ENCODE measurements at places on chromosomes 16 and 17. TPM values are rescaled to one million over a fixed set of nuclear protein-coding genes. Genes with fewer than 3 reads are reported as not detected.

Gene PRR15L
- total RNA-seq: not detected

Gene TRIM72
- 0.27 TPM for total RNA-seq

Gene LRRC75A
- 5.7 TPM for total RNA-seq

Gene MAPT
- total RNA-seq: 7.1 TPM

Gene TP53TG3
- not detected for total RNA-seq

Gene SPECC1
- total RNA-seq: 10.9 TPM

Gene FN3K
- 3.3 TPM for total RNA-seq

GRCh38 chr17:32490101-32490482, 3.3 kb downstream of the CDK5R1 start:
- DNase-seq: no peak

GRCh38 chr16:27318392-27319256, 4.8 kb downstream of the IL4R start:
- DNase-seq: peak; percentile 77

GRCh38 chr17:49881054-49881402, 33.2 kb upstream of the TAC4 start:
- no peak for DNase-seq

DNA sequence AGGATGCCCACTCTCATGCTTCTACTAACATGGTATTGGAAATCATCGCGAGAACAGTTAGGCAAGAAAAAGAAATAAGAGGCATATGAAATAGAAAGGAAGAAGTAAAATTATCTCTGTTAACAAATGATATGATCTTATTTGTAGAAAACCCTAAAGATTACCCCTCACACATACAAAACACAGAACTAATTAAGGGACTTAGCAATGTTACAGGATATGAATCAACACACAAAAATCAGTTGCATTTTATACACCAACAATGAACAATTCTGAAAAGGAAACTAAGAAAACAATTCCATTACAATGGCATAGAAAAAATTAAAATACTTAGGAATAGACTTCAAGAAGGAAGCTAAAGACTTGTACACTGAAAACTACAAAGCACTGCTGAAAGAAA, 2.7 kb upstream of the CAPNS2 start:
- no peak for DNase-seq

DNA sequence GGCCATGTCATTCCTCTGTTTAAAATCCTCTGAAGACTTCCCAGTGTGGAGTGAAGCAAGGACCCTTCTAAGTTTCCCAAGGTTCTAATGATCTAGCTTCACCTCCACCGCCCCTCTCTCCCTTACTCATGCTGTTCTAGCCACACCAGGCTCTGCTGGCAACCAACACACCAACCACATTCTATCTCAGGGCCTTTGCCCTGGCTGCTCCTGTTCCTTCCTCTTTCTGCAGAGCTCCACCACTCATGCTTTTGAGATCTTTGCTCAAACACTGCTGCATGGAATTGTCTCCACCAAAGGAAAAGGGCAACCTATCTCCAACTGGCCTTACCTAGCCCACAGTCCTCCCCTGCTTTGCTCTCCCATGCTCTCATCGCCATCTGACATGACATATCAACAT, 128.7 kb downstream of the XYLT1 start:
- no peak for DNase-seq

DNA sequence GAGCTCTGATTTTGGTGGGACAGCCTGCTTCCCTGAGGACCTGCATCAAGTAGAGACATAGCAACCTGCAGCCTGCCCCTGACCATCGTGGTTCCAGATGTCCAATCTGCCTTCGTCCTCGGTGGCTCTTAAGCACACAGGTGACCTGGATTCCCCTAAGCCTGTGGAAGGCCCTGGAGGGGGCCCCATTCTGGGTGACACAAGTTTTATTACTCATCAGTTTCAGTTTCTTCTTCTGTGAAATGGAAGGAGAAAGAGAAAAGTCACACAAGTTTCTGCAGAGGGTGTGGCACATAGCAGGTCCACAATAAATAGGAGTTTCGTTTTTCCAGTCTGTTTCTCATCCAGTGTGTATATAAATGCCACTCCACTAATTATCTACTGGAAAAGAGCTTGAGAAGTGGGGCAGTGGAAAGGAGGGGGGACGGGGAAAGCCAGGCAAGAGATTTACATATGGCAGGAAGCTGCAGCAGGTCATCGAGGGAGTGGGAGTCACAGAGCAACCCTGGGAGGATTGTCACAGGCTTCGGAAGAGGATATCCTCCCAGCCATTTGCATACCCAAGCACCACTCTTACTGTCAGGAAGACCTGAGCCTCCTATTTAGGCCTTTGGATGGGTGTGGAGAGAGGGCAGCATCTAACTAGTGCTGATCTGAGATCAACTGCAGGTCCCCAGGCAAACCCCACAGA, 10.0 kb upstream of the NOS2 start:
- no peak for DNase-seq

GRCh38 chr17:61396586-61397085, 3.0 kb upstream of the TBX2 start:
- no peak for DNase-seq

DNA sequence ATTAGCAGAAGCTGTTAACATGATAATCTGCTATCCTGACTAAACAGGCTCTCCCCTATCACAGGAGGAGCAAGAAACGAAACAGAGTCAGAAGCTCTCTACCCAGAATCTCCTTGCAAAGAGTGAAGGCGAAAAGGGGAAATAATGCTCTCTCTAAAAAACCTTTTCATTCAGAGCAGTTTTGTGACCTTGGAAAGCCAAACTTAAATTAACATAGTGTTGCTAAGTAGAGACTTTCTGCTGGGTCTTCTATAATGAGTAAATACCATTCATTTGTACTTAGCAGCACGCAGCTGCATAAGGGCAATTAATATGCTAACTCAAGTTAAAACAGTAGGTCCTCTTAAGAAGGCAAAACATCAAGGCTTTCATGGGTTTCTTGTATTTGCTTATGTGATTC, 101.7 kb upstream of the GPR139 start:
- DNase-seq: no peak

GRCh38 chr17:32100971-32101631, 41.2 kb upstream of the RHOT1 start:
- no peak for DNase-seq

DNA sequence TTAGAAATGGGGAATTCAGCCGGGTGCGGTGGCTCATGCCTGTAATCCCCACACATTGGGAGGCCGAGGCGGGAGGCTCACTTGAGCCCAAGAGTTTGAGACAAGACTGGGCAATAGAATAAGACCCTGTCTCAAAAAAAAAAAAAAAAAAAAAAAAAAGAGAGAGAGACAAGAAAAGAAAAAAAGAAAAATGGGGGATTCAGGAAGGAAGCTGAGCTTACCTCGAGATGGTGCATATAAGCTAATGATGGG, 150.8 kb upstream of the RPH3AL start:
- no peak for DNase-seq

GRCh38 chr17:76307966-76308338, at the start of gene QRICH2:
Gene QRICH2, minus strand, starts transcription at chr17:76308276. Its CDS starts 278 bp downstream, at chr17:76307998.
- peak; percentile 59 for DNase-seq

- DNase-seq: no peak
Measured at GRCh38 chr17:58686980-58687379, 4.9 kb downstream of the TEX14 start.

GRCh38 chr16:69084289-69084688, 21.2 kb upstream of the HAS3 start:
- DNase-seq: no peak

DNA sequence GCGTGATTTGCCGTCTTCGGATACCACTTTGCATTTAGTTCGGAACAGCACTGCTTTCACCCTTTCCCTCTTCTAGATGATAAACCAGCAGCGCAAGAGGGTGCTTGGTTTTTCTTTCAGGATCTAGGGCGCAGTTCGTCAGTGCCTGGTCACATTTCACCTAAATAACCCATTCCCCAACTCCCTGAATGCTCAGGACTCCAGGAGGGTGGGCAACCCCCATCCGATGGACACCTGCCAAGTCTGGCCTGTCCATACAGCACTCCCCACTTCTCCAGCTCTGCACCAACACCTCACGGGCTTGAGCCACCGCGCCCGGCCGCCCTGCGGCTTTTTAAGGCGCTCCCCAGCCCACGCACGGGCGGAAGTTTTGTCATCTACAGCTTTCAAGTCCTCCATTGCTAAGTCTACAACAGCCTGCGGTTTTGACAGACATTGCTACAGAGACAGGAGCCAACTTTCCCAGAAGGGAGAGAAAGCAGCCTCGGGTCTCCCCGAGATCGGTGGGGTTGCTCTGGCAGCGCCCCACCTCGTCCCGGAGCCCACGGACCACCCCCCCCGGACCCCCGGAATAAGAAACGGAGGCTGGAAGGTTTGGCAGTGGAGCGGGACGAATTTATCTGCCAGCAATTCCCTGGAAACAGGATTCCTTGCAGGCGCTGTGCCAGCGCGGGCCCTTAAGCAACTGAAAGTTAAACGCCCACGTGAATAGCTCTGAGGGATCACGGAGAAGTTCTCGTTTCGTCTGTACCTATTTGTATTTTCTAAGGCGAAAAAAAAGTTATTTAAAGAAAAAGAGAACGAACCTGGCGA, 38.6 kb upstream of the SLFN13 start:
- DNase-seq: peak; percentile 73

DNA sequence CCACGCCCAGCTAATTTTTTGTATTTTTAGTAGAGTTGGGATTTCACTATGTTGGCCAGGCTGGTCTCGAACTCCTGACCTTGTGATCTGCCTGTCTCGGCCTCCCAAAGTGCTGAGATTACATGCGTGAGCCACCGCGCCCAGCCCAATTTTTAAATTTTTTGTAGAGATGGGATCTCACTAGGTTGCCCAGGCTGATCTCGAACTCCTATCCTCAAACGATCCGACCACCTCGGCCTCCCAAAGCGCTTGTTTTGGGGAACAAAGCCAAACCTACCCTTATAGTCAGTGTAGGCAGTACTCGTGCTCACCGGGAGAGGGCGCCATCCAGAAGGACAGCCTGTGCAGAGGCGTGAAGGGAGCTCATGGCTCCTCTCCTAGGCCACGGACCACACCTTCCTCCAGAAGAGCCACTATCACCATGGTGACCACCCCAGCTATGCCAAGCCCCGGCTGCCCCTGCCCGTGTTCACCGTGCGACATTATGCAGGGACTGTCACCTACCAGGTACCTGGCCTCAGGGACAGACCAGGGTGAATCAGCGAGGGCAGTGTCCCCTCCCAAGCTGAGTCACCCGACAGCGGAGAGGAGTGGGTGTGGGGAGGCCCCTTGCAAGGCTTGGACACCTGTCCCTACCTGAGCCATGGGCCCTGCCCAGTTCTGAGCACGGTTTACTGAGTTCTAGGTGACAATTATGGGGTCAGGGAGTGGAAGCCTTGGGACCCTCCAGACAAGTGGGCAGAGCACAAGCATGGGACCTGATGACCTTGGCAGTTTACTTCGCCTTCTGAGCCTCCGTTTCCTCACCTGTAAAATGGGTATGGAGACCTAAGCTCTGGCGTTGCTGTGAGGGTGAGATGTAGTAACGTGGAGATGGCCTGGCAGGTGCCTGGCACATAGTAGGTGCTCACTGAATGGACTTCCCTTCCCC, 13.7 kb downstream of the MYO15B start:
- peak; percentile 64 for DNase-seq

- no peak for DNase-seq
Measured at GRCh38 chr16:6573577-6573976, 759.1 kb upstream of the RBFOX1 start.

GRCh38 chr16:70495425-70496182, 27.8 kb downstream of the COG4 start:
- DNase-seq: no peak

- no peak for DNase-seq
Measured at GRCh38 chr17:62827746-62828485, 19.8 kb upstream of the MARCHF10 start.

- DNase-seq: no peak
Measured at GRCh38 chr17:17762744-17763105, 74.1 kb downstream of the SREBF1 start.

- DNase-seq: peak; percentile 86
Measured at GRCh38 chr16:84774810-84775209, 45.0 kb upstream of the CRISPLD2 start.

DNA sequence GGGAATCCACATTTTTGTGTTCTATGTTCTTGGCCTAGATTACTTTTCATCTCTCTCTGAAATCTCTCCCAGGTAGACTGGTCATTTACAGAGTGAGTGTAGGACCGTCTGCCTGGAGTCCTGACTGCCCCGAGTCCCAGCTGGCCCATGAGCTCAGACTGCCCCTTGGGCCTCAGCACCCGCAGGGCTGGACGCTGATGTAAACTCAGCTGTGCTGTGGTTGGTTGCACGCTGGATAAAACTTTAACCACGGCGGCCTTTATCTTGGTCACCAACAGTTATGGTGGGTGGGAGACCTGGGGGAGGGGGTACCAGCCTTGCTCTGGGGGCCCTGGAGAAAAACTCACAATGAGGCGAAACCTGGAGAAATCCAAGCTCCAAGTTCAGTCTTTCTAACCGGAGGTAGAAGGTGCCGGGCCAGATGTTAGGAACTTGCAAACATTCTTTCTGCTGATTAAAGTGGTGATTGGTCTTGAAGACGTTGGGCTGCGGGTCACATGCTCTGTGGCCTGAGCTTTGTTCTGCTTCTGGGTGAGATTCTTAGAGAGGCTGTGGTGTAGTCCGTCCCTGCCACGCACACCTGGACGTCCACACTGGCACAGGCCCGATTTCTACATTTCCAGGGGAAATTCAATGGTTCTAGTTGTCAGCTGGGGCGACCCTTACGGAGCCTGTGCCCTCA, 6.9 kb downstream of the METRNL start:
- no peak for DNase-seq

DNA sequence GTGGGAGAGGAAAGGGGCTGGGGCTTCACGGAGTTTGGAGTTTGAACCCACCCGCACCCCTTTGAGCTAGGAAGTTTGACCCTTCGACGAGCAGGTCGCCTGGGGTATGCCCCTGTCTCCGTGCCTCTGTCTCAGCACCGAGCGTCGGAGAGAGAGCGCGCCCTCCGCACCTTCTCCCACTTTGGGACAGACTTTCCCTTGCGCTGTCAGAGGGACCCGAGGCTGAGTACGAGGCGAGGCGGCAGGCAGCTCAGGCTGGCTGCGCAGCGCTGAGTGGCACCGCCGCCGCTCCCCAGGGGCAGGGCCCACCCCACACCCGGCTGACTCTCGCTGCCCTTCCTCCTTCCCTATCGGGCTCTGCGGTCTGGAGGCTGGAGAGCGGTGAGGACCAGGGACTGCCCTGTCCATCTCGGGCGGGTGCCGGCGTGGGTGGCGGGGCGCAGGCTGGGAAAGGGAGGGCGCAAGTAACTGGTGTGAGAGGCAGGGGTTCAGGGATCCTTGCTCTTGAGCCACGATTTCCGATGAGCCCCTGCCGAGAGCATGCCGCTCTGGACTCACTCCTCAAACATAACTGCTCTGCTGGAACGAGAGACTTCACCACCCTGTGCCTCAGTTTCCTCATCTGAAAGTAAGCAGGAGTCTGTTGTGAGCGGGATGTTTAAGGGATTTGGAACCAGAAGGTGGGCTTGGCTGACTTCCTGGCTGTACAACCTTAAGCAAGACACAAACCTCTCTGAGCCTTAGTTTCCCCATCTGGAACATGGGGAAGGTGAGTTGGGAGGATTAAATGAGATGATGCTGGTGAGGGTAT, 981 bp downstream of the BEAN1 start:
- DNase-seq: no peak

Measured in sigmoid colon (tissue), 7 donors.